RPMI7951 (cell line): ENCODE measurements at places on chromosomes 5 and 9. TPM values are rescaled to one million over a fixed set of nuclear protein-coding genes. Genes with fewer than 3 reads are reported as not detected.

- DNase-seq, result no peak
Measured at GRCh38 chr5:147826361-147826760, 5.1 kb downstream of the SPINK1 start.

- peak; percentile 99 for DNase-seq
Measured at GRCh38 chr9:16335788-16336580, 534.5 kb downstream of the BNC2 start.

Gene NPR3
- 0.60 TPM in 1 of 2 replicates, not detected in the other for total RNA-seq

GRCh38 chr5:72433522-72433921 lies 73.7 kb downstream of the ZNF366 start:
- no peak for DNase-seq

Gene ESM1
- total RNA-seq, result 0.12 TPM in 1 of 2 replicates, not detected in the other

DNA sequence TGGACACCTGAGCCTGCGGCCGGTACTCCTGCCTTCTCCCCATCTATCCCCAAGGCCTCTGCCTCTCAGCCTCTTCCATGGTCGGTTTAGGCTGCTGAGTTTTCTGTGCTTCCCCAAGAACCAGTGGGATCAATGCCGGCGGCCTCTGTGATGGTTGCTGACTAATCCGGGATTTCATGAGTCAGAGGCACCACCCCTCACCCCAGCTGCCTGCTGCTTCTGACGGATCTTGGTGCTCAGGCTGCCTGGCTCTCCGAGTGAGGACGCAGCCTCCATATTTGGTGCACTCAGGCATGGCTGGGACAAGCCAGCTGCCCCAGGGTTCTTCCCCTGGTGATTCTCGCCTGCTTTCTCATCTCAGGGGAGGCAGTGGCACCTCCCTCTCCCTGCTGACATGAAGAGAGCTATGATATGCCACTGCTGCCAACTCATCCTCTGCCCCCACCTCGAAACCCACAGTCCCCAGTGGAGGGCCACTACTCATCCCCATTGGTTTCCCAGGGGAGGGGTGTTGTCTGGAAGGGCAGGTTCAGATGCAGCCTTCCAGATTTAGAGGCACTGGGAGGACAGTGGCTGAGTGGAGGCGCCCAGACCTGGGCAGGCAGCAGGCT lies 3.3 kb upstream of the MAN1B1 start:
- peak; percentile 98 for DNase-seq

- no peak for DNase-seq
Measured at GRCh38 chr5:146781157-146781556, 97.4 kb downstream of the PPP2R2B start.

Gene GADD45G
- 0.12 TPM in 1 of 2 replicates, not detected in the other for total RNA-seq

GRCh38 chr9:84154320-84154719 lies 173.7 kb downstream of the RMI1 start:
- no peak for DNase-seq

DNA sequence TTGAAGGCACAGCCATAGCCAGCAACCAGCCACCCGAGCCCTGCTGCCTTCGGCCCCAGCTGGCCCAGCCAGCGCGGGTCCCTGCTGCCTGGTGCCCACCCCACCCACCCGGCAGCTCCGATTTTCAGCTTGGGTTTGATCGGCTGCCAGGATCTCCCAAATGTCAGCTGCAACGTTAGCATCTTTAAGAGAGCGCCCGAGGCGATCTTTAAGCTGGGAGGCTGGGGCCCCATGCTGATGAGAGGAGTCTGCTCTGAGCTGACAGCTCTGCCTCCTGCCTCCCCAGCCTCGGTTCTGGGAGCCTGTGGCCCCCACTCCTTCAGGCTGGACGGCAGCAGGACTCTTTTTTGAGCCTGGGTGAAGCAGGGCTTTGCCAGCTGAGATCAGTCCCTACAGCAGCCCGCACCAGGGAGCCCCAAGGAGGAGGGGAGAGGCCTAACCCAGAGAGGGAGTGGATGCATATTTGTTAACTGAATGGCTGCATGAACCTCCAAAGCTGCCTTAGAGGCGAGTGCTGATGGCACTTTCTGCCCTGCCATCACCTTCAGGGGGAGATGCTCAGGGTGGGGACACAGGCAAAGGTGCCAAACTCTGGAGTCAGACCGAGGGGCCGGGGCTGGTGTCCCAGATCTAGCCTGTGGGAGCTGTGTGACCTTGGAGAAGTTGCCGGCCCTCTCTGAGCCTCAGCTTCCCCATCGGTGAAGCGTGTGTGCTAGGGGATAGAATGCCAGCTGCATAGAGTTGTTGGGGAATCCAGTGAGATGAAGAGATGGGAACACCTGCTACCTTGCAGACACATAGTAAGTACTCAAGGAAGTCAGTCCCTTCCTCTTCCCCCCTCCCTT lies 165.5 kb downstream of the C9orf50 start:
- DNase-seq, result peak; percentile 86

- no peak for DNase-seq
Measured at GRCh38 chr5:169636477-169637084, 494 bp upstream of the DOCK2 start.

Gene CATSPER3
- not detected in 2 replicates for total RNA-seq

Gene HSD17B3
- not detected in 2 replicates for total RNA-seq

DNA sequence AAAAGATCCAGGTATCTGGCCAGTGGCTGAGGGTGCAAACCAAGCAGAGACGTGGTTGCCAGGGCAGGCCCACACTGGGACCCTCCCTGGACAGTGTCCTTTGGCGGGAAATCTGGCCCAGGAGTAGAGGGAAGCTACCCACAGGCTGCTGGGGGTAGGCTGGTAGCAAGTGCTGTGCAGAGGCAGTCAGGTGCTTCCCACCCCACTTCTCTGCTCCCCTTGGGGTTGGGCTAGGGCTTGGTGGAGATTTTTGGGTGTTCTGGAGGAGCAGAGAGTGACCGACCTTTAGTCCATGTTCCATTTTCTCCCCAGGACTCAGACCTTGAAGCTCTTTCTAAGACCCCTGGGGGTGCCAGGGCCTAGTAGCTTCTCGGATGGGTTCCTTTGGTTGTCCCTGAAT lies 5.6 kb downstream of the PRDM12 start:
- no peak for DNase-seq

Gene C5
- total RNA-seq, result 6.2 and 8.4 TPM in 2 replicates

Gene SELENOP
- 0.48 and 0.49 TPM in 2 replicates for total RNA-seq

Gene FOXD4L3
- total RNA-seq, result not detected in 2 replicates

GRCh38 chr9:121679901-121680635 lies 28.6 kb downstream of the DAB2IP start:
- DNase-seq, result no peak

DNA sequence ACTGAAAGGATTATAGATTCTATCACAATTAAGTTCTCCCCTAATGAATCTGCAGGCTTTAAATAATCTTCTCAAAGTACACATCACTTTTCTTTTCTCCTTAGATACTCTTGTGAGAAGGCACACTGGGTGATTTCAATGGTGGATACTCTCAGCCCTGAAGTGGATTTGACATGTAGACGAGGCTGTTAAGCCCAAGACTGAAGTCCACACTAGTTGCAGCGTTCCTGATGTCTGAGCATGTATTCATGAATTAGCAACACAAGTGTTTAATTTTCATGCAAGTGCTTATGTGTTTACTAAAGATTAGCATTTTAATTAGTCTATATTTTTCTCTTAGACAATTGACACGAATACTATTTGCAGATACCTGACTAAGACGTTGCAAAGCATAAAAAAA lies 218.9 kb downstream of the TMEM161B start:
- no peak for DNase-seq
